ENCODE measurements at places on chromosomes 2 and 18. TPM values are rescaled to one million over a fixed set of nuclear protein-coding genes. Genes with fewer than 3 reads are reported as not detected.

GRCh38 chr2:13197248-13197647 lies 480.5 kb downstream of the TRIB2 start:
- DNase-seq = no peak

DNA sequence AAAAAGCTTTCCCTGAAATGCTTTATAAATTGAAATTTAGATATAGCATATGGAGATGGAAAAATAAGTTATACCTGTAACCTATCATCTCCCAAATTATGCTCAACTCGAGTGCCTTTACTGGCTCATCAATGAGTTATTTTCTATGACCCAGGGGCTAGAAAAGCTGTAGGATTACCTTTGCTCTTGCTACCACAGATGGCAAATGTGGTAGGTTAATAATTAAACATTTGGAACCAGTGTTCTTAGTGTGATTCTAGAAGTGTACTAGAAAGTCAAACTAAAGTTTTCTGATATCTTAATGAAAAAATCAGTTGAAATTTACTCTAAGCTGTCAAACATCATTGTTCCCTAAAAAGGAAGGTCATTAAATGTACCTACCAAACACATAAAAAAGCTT lies 22.5 kb downstream of the ALS2 start:
- no peak for DNase-seq

The TMEM178A gene
- not detected for total RNA-seq

The DLX2 gene
- total RNA-seq = 0.16 TPM

The GPR155 gene
- 2.8 TPM for total RNA-seq

All from activated B cell treated with CpG ODN at 0.5 μM for 24 hours (primary cell).